ENCODE measurements at places on chromosomes 5 and 9.
A peak's percentile ranks its signal among the peaks of the same experiment; 100 is the strongest.

GRCh38 chr5:16871746-16872339 lies 64.2 kb downstream of the MYO10 start:
- DNase-seq = no peak

DNA sequence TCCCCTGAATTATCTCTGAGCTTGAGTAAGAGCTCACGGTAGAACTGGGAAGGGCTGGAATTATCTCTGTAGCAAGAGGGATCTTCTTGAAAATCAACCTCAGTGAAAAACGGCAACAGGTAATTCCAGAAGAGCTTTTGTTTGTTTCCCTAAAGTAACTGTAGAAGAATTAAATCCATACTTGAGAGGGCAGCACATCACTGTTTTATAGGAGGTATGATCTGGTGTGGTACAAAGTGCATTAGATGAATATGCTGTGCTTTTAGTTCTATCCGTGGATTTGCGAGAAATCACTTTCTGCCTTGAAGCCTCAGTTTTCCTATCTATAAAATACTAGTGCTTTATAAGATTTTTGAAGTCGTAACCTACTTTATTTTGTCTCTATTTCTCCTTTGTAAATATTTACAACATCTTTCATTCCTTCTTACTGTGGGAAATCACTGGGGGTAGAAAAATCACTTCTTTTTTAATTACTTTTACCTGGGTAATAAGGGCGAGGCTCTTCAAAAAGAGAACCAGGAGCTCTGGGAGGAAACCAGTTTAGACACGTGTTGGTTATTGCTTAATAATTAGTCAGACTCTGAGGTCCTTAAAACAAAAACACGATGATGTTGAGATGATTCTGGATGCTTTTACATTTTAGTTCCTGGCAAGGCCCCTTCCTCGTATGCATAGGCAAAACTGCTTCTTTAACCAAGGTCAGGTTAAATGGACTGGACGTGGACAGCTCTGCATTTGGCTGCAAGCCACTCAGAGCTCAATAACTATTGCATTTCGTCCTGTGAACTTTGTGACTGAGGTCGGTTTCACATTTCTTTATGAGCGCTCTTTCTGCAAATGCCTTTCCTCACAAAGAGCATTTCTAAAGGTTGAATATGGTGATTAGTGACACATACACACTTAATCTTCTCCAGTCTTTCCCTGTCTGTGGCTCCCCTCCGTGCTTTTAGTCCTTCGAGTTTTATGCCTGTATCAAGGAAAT lies 376.1 kb downstream of the BRINP1 start:
- DNase-seq = no peak

DNA sequence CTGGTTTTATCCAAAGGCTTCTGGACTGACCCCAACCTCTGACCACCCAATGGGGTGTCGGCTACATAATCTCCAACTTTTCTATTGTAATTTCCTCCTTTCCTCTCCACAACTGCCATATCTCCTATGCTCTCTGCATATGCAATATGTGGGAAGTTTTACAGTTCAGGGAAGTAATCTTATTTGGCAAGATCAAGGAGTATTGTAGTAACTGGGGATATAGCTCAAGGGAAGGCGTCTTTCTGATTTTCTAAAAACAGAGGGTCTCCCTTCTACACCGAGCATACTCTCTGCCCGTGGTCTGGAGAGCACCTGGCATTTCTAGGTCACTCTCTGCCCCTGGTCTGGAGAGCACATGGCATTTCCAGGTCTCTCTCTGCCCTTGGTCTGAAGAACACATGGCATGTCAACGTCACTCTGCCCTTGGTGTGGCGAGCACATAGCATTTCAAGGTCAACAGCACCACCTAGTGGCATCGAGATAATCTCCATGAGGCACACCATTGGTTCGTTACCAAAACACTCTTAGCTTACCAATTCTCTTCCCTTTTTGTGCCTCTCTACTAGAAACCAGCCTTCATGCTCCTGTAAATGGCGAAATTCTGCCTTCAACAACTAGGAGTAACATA lies 616.4 kb upstream of the NUDT12 start:
- no peak for DNase-seq

DNA sequence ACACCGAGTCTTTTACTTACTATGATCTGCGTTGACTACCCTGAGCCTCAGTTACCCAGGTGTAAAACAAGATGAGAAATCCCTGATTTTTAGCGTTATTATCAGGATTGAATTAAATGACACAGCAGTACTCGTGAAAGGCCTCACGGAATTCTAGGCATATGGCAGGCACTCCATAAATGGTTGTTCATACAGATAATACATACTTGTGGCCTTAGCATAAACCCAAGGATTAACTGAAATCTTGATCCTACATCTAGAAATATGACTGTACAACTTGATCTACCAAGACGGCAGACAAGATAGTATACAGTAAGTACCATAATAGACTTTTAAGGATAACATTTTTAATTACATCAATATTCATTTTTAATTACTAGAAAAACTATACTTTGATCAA lies 409.8 kb downstream of the BNC2 start:
- DNase-seq = no peak

DNA sequence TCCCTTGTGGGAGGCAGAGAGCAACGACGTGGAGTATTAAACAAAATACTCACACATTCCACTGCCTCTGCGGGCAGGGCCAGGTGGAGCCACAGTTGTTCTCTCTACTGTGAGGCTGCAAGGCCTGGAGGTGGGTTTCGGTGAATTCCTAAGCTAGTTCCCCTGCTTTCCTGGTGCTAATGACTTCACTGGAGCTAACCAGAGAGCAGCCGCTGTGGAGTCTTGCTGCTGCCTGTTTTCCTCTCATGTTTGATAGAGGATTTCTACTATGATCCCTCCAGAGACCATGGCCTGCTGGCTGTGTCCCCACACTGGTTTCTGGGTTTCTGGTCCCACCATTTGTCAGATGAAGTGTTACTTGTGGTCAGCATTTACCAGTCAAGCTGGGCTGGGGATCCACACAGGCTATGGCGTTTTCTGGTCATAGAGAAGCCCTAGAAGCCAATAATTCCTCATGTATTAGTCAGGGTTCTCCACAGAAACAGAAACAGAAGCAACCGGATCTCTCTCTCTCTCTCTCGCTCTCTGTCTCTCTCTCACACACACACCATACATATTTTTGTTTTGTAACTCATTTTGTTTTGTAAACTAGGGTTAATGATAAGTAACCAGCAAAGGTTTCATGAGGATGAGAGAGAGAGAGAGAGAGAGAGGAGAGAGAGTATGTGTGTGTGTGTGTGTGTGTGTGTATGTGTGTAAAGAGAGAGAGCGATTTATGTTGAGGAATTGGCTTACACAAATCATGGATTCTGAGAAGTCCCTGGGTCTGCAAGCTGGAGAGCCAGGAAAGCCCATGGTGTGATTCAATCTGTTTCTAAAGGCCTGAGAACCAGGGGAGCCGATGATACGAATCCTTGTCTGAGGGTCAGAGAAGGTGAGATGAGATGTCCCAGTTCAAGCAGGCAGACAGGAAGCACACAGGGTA lies 403.0 kb downstream of the GADD45G start:
- no peak for DNase-seq

DNA sequence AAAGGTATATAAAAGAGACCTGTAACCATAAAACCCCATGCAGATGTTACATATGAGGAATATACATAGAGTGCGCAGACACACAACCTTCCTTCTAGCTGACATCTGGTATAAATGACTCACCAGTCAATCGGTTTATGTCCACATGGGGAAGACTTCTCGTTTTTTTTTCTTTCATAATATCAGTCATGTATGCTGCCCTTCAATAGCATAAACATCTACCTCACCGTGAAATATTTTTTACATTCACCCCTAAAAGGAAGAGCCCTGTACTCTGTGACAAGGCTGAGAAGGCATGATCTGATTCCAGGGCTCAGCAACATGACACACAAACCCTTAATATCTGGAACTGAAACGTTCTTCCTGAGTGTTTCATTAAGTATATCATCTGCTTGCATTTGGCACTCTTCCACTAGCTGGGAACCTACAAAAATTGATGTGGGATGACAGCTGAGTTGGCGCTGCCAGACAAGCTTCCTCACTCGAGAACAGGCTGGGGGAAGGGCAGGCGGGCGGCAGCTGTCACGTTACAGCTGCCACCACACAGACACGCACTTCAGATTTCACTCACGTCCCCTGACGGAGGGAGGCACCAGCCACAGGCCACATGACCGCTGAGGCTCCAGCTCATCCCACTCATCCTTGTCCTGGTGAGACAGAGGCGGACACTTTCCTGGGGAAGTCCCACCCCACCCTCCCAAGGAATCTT lies 74.2 kb downstream of the SHB start:
- DNase-seq = peak; percentile 87

- DNase-seq = peak; percentile 70
These were observed 35.5 kb downstream of the OLFML2A start for GRCh38 chr9:124812441-124812876.

DNA sequence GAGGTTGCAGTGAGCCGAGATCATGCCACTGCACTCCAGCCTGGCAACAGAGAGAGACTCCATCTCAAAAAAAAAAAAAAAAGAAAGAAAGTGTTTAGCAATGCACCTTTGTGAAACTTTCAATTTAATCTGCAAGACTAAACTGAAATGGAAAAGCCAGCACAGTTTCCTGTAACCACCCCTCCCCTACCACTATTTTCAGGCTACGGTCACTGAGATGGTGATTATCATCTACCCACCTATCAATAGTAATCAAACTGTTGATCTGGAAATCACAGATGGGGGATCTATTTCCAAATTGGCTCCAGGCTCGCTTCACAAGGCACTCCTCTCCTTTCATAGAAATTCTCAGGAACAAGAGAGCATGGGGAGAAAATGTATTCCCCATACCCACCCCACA lies 30.6 kb upstream of the IL7R start:
- no peak for DNase-seq

DNA sequence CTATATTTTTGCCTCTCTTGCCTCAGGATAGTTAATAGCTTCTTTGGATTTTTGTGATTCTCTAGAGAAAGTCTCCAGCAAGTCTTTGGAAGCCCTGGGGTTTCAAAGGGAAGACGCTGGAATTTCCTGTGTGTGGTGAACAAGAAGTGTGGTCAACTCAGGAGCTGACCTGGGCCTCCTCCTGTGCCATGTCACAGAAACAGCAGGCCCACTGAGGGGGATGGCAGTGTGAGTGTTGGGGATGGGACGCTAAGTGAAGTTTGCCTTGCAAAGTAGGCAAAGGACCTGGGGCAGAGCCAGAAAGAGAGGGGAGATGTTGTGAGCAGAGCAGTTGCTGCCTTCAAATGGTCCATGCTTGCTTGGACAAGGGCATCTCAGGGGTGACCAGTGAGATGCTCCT lies 226.3 kb downstream of the DMRT2 start:
- DNase-seq = no peak

DNA sequence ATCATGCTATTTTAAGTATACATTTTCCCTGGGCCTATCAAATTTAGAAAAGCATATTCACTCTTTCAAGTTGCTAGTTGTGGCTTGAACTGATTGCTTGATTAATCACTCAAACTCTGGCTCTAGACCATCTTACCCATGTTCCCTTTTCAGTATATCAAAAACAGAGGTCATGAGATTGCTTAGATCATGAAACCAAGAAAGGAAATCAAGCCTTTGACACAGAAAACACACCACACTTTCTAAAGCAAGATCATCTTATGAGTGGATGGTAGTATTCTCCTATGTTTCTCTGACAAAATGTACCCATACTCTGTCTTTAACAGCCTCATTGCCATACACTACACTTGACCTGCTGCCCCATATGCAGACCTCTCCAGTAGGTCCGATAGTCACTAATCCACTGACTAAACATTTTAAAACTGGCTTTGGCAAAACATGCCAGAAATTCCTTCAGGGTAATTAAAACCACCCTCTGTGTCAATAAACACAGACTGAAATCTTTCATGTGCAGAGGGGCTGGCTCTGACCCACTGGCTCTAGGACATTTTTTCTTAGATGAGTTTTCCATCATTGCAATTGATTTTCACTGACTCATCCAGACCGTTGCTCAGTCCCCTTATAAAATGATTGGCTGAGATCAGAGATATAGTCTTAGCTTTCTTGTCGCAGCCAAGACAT lies 18.2 kb downstream of the PPP2R2B start:
- no peak for DNase-seq

All from Right ventricle myocardium superior (tissue), 1 donor.